ENCODE measurements at places on chromosomes 1 and 21.
A peak's percentile ranks its signal among the peaks of the same experiment; 100 is the strongest.

DNA sequence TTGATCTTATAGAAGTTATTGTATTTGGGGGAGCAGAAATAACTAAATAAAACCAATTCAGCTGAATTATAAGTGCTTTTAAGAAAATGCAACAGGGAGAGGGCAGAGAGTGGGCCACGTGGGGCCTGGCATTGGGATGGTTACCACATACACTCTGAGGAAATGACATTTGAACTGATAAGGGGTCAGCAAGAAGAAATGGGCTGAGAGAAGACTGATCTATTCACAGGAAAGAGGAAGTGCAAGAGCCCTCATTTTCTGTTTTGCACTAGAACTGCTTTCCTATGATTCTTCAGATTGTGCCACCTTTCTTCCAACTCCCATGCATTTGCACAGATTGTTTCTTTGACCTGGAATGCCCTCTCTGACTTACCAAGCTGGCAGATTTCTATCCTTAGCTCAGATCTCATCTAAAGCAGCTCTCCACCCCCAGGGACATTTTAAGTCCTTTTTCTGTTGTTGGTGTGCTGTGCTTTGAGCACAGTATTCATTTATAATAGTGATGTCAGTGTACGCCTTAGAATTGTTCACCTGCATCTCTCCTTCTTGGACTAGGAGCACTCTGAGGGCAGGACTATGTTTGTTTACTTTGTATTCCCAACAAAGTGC is 115.9 kb downstream of the FGGY start:
- no peak for ATAC-seq

- ATAC-seq, result no peak
Observed at GRCh38 chr1:77036560-77036959, 169.3 kb downstream of the ST6GALNAC5 start.

- no peak for ATAC-seq
Observed at GRCh38 chr1:98197356-98197755, 276.5 kb upstream of the DPYD start.

GRCh38 chr1:92994105-92994712 is 32.9 kb upstream of the DIPK1A start:
- peak; percentile 74 for ATAC-seq

DNA sequence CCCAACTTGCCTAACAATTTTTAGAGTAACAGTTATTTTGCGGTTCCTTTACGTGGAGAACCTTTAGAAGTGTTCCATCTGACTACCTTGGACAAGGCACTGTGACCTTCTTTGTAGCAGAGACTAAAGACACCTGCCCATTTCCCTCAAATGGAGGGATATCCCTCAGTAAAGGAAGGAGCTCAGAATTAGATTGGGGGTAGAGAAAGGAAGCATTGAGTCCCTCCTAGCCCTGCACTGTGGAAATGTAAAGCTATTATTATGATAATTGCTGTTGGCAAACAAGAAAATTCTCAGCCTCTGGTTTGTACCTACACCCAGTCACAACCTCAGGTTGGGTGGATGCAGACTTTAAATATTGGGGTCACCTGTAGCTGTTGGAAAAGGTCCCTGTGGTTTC is 72.6 kb upstream of the MACF1 start:
- ATAC-seq, result no peak
